ENCODE measurements at places on chromosomes 5 and 9.

DNA sequence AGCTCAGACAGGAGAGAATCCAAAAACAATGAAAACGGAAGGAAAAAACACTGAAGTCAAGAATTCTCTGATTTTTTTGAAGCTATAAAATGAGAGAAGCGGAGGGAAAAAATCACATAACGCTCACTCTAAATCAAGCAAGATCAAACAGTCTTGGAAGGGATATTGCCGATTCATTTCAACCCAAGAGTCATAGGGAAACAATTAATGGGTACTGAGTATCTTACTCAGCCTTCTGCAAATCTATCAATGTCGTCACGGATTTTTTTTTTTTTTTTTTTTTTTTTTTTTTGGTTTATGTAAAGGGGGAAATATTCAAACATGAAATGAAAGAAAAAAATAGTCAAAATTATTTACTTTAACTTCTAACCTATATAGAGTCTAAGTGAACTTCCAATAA lies 9.5 kb downstream of the MEF2C start:
- DNase-seq, result no peak

DNA sequence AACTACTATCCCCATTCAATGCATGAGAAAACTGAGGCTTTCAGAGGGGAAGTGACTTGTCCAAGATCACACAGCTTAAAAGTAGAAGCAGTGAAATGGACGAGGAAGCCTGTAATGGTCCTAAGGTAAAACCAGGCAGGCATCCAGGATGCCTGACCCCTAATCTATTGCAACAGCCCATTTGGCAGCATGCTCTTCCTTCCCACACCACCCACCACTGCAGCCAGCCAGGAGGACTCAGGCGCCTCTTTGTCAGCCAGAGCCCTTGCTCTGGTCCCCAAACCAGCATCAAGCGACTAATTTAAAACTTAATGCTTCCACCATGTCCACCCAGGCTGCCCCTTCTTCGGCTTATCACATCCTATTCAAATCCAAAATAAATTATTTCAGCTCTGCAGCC lies 541.6 kb downstream of the CDK5RAP2 start:
- no peak for DNase-seq

DNA sequence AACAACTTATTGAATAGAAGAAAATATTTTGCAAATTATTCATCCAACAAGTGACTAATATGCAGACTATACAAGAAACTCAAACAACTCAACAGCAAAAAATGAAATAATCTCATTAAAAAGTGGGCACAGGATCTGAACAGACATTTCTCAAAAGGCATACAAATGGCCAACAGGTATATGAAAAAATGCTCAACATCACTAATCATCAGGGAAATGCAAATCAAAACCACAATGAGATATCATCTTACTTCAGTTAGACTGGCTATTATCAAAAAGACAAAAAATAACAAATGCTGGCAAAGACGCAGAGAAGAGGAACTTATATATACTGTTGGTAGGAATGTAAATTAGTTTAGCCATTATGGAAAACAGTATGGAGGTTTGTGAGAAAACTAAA lies 1.8 kb upstream of the AMACR start:
- DNase-seq, result no peak

- DNase-seq, result no peak
Observed at GRCh38 chr9:137610944-137611343, 5.5 kb downstream of the ARRDC1 start.

DNA sequence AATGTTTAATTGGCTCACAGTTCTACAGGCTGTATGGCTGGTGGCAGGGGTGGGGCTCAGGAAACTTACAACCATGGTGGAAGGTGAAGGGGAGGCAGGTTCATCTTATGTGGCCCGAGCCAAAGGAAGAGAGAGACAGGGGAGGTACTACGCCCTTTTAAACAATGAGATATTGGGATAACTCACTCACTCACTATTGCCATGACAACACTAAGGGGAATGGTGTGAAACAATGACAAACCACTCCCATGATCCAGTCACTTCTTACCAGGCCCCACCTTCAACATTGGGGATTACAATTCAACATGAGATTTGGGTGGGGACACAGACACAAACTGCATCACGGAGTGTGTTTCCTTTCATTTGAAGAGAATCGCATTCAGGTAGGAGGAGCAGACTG lies 220.9 kb downstream of the GADD45G start:
- no peak for DNase-seq

- no peak for DNase-seq
Observed at GRCh38 chr9:125532412-125532811, 174.6 kb downstream of the MAPKAP1 start.

GRCh38 chr5:143025376-143025775 lies 255.2 kb downstream of the ARHGAP26 start:
- no peak for DNase-seq

- DNase-seq, result no peak
Observed at GRCh38 chr9:107940616-107941595, 451.3 kb upstream of the KLF4 start.

DNA sequence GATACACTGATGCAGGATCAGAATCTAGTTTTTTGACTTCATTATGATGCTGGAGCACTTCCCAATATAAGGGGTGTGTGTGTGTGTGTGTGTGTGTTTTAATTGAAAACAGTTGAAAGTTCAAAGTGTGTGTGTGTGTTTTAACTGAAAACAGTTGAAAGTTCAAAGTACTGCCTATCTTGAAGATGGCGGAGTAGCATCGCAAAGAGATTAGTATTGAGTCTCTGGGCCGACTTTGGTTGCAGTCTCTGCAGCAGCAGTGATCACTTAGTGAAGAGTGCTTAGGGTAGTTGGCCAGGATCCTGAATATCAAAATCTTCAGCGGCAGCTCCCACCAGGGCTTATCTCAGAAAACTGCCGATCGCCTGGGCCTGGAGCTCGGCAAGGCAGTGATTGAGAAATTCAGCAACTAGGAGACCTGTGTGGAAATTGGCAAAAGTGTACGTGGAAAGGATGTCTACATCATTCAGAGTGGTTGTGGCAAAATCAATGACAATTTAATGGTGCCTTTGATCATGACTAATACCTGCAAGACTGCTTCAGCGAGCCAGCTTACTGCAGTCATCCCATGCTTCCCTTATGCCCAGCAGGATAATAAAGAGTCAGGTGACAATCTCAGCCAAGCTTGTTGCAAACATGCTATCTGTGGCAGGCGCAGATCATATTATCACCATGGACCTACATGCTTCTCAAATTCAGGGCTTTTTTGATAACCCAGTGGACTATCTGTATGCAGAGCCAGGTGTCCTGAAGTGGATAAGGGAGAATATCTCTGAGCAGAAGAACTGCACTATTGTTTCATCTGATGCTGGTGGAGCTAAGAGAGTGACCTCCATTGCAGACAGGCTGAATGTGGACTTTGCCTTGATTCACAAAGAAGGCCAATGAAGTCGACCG lies 7.3 kb upstream of the SCAI start:
- DNase-seq, result no peak

DNA sequence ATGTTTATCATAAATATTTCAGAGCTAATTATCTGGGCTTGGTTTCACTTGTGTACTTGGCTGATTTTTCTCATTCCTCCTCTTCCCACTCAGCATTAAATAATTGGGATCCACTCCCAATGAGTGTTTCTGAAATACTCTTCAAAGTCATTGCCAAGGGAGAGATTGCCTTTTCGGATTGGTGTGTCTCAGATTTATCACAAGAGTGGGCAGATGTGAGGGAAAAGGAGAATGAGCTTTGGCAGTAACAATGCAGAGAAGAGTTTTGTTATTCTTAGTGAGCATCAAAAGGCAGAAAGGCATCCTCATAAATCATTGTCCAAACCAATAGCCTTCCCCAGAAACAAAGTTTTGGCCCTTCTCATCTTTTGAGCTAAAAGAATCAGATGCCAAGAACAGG lies 79.2 kb downstream of the SEMA5A start:
- no peak for DNase-seq

DNA sequence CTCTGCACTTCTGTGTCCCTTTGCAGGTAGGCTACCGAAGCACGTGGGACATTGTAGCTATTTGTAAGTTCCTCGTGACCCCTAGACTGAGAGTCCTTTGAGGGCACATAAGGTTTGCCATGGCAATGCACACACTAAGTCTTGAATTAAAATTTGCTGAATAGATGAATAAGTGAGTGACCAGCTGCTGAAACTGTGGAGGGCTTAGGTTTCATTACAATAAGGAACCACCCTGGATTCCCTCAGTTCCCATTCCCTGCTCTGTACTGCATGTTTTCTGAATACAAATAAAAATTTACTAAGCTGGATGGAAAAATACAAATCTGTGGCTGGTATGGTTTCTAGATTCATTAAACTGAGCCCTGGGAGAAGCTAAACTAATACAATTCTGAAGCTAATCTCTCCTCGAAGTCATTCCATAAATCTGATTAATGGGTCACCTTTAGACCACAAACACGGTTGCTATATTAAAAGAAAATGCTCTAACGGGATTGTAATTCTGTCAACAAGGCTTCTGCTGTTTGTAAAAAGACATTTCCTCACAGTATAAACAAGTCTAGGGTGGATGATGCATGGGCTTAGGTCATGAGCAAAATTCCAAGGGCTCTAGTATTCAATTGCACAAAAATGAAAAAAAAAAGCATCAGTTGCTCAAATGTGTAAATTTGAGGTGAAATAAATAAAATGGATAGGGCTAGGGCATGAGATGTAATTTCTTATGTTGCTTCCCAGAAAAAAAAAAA lies 172.3 kb downstream of the ATP10B start:
- DNase-seq, result no peak

DNA sequence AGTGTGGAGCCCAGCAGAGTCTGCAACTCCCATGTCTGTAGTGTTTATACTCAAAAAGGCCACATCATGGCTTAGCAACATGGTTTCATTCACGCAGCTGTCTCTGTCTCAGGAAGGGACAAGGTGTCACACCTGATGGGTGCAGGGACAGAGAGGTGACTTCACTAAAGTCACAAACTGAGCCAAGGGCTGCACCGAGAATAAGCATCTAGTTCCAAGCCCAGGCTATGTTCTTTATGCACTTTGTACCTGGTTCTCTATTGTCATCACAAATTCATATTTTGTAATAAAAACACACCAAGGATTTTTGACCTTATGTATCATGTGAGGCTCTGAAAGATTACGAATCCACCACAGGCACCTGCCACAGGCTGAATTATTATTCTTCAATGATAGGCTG lies 64.9 kb upstream of the STK32A start:
- no peak for DNase-seq

- DNase-seq, result no peak
Observed at GRCh38 chr5:123844873-123845272, 332.9 kb downstream of the CSNK1G3 start.

- no peak for DNase-seq
Observed at GRCh38 chr9:117290306-117290840, 124.5 kb downstream of the ASTN2 start.

DNA sequence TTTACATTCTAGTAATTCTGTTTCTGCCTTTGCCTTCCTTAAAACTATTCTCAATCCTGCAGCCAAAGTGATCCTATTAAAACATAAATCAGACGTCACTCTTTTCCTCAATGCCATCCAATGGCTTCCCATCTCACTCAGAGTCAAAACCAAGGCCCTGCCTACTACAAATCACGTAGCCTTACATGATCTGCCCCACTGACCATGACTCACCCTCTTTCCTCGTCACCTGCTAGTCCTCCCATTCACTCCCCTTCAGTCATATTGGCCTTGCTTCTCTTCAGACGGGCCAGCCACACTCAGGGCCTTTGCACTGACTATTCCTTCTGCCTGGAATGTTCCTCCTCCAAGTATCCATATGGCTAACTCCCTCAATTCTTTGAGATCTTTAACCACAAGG lies 39.0 kb upstream of the DMXL1 start:
- peak; percentile 16 for DNase-seq

DNA sequence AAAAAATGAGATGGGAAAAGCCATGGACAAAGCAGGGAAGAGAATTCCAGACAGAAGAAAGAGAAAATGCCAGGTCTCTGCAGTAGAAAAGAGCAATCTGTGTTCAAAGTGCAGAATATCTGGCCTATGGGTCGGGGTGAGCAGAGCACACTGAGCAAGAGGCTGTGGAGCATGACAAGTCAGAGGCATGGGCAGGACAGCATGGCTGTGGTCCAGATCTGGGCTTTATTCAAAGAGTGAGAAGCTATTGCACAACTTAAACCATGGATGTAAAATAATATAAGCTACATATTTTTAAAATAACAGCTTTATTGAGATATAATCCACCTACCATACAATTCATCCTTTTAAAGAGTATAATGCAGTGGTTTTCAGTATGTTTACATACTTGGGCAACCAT lies 133.1 kb upstream of the SPDL1 start:
- no peak for DNase-seq

DNA sequence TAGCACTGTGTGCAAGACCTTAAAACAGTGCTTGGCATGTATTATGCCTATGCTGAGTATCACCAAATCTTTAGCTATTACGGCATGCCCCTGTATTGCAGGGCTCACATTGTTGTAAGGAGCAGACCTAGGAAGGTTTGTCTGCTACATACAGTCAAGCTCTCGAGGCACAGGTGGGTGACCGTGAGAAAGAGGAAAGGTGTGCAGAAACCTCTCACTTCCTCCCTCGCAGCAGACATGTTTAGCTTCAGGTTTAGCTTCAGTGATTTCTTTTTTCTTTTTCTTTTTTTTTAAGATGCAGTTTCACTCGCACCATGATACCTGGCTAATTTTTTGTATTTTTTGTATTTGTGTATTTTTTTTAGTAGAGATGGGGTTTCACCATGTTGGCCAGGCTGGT lies 275.8 kb upstream of the RIOK2 start:
- no peak for DNase-seq

GRCh38 chr5:147098233-147098790 lies 136.5 kb upstream of the STK32A start:
- DNase-seq, result no peak

DNA sequence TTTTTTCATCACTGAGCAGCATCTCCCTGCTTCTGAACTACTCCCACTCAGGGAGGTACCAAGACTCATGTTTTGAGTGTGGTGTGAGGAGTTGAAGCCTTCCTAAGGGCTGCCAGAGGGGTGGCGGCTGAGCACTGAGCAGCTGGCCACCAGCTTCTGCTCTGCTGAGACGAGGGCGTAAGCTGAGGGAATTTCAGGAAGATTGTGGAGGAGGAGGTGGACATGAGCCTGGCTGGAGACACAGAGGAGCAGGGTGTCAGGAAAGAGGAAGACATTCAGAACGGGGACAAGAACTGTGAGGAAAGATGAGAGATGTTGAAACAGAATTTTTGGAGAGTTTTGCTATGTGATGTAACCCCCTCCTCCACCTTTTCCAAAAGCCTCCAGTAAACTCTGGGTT lies 7.8 kb downstream of the LCP2 start:
- DNase-seq, result no peak

DNA sequence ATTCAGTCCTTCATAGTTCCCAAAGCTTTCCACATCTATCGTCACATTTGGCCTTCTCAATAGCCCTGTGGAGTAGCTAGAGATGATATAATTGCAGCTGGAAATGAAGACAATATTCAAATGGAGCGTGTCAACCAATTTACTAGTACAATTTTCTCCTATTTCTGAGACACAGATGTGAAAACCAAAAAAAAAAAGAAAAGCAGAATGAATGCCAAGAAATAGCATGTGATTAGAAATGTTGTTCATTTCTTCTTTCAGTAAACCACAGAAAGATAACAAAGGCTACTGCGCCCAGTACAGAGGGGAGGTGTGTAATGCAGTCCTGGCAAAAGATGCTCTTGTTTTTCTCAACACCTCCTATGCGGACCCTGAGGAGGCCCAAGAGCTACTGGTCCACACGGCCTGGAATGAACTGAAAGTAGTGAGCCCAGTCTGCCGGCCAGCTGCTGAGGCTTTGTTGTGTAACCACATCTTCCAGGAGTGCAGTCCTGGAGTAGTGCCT lies 99.0 kb downstream of the MUSK start:
- no peak for DNase-seq
